Effector memory CD8-positive, alpha-beta T cell (primary cell): ENCODE measurements at places on chromosomes 16 and 17.

DNA sequence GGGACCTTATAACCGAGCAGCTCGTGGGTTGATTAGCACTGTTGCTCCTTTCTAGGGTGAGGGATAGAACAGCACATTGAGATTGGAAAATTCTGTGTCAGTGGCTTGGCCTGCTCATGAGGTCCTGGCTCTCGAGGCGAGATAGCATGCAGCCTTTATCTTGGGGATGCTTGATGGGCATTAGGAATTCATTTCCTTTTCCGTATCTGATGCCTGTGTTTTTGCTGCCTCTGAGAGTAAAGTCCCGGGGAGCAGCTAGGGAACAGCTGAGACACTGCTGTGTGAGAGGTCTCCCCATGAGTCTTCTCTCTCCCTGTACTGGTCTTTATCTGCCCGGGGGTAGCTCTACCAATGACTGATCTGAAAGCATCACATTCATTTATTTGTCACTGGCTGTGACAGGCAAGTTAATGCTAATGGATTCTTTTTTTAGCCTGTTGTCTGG lies 14.5 kb downstream of the MSI2 start:
- no peak for DNase-seq

DNA sequence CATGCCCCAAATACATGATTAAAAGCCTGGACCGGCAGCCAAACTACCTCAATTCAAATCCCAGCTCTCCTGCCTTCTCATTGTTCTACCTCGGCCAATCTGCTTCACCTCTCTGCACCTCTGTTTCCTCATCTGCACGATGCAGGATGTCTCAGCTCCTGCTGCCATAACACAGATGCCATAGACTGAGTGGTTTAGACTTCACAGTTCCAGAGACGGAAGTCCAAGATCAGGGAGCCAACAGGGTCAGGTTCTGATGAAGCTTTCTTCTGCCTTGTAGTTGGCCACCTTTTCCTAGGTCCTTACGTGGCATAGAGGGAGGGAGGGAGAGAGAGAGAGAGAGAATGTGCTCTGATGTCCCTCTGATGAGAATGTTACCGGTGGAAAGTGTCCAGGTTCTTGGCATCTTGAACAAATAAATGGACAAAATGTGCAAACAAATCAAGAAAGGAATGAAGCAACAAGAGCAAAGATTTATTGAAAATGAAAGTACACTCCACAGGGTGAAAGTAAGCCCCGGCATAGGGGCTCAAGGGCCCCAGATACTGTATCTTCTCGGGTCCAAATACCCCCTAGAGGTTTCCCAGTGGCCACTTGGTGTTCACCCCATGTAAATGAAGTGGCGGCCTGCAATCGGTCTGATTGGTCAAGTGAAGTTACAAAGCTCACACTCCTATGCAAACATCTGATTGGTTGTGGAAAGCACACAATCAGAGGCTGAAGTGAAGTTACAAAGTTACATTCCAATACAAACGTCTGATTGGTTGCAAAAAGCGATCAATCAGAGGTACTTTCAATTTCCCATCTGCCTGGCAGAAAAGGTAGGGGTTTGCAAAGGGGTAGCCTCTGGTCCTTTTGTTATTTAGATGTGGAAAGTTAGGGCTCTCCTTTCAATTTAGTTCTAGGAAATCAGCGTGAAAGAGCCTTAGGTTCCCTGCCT lies 43.3 kb upstream of the ZCCHC14 start:
- DNase-seq: no peak

DNA sequence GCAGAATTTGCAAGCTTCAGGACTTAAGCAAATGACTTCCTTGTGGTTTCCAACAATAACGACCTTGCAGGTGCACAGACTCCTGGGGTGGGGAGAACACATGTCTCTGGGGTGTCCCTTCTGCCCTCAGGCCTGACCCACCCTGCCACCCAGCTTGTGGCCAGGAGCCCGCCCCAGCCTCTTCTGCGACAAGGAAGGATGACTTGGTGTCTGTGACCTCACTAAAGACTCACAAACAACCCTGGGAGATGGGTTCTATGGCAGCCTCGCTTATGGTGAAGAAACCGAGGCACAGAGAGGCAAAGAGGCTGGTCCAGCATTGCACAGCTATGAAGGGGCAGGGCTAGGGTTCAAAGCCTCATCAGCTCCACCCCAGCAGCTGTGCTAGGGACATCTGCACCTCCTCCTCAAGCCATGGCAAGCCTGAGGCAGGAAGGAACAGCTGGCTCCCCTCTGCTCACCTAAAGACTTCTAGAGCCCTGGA lies 2.6 kb downstream of the ATP2A3 start:
- peak; percentile 16 for DNase-seq

DNA sequence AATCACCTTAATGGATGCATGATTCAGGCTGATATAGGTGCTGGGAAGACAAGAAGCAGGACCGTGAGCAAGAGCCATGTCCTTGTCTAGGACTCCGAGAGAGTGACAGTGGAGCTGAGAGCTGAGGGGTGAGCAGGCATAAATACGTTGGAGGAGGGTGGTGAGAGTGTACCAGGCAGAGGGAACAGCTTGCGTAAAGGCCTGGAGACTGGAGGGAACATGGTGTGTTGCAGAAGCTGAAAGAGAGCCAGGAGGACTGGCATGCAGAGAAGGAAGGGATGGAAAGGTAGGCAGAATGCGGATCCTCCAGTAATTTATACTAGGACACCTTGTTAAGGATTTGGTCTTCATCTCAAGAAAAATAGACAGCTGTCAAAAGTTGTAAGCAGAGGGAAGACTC lies 653.2 kb downstream of the HS3ST4 start:
- no peak for DNase-seq

DNA sequence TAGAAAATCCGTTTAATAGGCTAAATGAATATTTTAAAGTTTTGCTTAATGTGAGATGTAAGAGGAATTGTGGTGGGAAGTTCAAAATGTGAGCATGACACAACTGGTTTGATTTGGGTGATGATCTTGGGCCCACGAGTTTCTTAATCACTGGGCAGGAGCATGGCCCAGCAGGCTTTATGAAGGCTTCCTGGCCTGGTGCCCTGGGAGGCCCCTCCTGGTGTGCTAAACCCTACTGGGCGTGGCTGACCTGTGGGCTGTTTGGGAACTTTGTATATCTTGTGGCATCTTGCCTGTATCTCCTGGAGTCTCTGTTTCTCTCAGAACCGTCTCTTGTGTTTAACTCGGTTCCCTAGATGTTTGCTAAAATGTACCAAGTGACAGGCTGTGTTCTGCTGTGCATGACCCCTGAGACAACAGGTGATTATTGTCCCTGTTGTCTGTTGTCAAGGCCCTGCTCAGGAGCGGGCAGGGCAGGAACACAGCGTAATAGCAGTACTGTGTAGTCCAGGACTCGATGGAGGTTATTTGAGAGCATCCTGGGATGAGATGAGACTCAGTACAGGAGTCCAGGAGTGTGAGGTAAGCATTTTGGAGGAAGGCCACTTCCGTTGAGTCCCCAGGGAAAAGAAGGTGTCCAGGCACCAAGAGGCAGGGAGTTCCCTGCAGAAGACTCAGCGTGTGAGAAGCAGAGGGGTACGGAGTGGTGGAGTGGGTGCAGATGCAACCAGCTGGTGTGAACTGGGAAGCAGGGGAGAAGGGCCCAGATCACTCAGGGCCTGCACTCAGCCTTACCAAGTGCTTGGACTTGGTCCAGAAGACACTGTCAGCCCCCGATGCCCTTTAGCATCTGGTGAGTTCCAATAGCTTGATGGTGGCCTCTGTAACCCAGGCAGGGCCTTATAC lies 48.5 kb downstream of the B9D1 start:
- no peak for DNase-seq

DNA sequence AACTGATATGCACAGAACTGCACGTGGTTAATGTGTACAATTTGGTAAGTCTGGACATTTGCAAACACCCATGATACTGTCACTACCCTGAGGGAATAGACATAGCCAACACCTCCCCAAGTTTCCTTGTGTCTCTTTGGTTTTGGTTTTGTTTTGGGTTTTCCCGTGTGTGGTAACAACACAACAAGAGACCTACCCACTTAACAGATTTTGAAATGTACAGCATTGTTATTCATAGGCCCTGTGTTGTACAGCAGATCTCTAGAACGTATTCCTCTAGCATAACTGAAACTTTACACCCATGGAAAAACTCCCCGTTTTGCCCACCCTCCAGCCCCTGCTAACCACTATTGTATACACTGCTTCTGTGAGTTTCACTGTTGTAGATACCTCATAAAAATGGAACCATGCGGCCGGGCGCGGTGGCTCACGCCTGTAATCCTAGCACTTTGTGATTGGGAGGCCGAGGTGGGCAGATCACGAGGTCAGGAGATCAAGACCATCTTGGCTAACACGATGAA lies 76.3 kb upstream of the TBC1D3K start:
- DNase-seq: no peak

DNA sequence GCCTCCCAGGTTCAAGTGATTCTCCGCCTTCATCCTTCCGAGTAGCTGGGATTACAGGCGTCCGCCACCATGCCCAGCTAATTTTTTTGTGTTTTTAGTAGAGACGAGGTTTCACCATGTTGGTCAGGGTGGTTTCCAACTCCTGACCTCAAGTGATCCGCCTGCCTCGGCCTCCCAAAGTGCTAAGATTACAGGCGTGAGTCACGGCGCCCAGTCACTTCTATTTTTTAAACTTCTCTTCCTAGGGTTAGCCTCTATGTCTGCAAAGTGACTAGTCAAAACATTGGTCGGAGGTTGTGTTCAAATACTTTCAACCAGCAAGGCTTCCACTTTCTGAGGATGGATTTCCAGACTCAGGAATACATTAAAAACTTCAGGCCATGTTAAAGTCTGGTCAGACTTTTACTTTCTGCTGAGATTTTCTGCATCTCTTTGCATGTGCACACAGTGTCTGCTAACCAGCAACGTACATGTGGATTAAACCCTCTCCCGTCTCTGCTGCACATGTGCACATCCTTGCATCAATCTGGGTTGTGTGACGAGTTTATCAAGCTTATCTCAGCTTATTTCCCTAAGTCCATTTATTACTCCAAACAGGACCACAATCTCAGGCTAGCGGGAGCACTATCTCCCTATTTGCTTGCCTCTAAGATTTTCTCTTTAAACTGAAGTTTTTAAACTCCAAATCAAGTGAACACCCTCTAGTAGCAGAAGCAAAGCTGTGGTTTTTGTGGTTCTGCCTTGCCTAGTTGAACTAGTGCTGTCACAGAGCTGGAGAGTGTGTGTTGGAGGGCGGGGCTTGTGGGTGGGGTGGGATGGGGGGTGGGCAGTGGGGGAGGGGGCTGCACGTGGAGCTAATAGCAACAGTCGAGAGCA lies 525.2 kb upstream of the GOT2 start:
- no peak for DNase-seq

DNA sequence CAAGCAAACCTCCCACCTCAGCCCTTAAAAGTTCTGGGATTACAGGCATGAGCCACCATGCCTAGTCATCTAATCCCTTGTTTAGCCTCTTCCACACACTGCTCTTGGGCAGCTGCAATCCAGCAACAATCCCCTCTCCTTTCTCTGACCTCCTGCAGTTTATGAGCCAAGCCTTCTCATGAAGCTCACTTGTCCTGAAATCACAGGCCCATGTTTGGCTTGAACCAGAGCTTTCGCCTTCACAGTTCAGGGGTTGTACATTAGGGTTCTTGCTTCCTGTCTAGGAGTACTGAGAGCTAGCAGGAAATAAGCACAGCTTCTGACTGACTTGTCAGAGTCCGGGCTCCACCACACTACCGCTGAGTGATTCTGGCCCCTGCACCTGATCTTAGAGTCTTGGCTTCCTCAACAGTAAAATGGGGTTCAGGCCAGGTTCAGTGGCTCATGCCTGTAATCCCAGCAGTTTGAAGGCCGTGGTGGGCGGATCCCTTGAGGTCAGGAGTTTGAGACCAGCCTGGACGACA lies 16.3 kb downstream of the ERAL1 start:
- DNase-seq: no peak

DNA sequence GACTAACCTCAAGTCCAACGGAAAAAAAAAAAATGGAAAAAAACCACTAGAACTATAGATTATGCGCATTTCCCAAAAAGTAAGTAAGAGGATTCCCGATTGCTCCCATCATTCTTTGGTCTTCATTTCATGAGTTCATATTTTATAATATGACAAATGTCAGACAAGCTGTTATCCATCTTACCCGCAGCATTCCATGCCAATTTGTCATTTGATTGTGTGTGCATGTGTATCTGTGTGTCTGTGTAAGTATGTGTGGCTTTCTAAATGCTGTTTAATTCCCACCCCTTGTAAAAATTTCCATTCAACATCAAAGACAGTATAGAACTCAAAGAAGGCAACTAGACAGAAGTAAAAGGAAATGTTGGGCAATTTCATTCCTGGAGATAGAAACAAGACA lies 434.1 kb downstream of the CDH11 start:
- no peak for DNase-seq

GRCh38 chr17:80071116-80071841 lies 30.1 kb upstream of the GAA start:
- DNase-seq: no peak
